ENCODE measurements at places on chromosomes 11 and 22.

- DNase-seq = peak; percentile 81
These were observed 9.2 kb downstream of the TCF20 start for GRCh38 chr22:42261296-42261695.

DNA sequence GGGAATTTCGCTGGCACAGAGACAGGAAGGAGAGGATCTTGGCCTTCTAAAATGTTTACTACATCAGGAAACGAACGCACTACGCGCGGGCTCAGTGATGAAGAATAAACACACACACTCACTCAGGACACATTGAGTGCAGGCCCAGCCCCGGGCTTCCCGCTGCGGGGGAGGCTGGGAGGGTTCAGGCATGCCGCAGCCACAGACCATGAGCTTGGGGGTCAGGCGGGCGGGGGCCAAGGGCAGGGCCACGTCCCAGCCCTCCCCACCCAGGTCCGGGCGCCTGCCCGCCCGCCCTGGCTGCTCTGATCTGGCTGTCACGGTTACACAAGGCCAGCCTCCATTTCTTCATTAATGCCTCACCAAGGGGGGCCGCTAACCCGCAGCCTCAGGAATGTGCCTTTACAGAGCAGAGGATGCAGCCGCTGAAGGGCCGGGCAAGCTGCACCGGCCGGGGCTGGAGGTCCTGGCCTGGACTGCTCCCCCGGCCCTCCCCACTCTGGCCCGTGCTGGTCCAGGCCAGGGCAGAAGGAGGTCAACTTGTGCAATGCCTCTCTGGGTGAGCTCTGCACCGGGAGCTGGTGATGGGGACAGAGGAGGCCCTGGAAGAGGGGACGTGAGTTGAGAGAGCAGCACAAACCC is 41.7 kb downstream of the IGF2 start:
- DNase-seq = peak; percentile 98

- no peak for DNase-seq
These were observed 32.2 kb downstream of the ELMOD1 start for GRCh38 chr11:107623183-107623582.

GRCh38 chr11:74373382-74373781 is 24.9 kb downstream of the PGM2L1 start:
- peak; percentile 56 for DNase-seq

DNA sequence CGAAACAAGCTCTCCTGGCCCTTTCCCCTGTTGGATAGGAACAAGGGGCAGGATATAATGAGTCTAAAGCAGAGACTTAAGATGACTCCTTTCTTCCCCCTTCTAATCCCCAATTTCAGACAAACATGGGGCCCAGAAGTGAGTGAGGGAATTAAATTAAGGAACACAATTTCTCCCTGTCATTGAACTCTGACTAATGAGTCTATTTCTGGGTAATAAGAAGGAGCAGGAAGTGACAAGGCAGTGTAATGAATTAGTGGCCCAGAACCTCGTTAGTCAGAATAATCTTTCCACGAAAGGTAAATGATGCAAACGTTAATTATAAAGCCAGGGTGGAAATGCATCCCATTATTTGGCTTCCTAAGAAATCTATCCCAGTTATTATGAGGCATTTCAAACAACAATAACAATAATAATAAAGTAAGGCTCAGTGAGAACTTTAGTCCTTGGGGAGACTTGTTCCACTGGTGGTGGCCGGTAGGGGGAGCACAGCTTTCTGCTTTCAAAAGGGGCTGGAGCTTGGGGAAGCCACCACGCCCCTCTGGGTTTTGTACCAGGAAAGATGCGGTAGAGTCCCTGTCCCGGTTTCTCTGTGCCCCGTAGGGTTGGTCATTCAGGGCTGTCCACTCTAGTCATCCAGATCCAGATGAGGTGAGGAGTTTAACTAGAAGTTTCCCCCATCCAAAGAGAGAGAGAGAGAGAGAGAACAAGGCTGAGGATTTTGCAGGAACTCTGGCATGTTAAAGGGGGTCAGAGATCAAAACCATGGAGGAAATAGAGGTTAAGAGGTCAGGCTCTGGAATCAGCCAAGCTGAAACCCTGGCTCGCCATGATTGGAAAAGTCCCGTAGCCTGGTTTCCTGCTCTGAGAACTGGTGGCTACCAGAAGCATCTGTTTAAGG is 298.3 kb downstream of the NTM start:
- peak; percentile 5 for DNase-seq

DNA sequence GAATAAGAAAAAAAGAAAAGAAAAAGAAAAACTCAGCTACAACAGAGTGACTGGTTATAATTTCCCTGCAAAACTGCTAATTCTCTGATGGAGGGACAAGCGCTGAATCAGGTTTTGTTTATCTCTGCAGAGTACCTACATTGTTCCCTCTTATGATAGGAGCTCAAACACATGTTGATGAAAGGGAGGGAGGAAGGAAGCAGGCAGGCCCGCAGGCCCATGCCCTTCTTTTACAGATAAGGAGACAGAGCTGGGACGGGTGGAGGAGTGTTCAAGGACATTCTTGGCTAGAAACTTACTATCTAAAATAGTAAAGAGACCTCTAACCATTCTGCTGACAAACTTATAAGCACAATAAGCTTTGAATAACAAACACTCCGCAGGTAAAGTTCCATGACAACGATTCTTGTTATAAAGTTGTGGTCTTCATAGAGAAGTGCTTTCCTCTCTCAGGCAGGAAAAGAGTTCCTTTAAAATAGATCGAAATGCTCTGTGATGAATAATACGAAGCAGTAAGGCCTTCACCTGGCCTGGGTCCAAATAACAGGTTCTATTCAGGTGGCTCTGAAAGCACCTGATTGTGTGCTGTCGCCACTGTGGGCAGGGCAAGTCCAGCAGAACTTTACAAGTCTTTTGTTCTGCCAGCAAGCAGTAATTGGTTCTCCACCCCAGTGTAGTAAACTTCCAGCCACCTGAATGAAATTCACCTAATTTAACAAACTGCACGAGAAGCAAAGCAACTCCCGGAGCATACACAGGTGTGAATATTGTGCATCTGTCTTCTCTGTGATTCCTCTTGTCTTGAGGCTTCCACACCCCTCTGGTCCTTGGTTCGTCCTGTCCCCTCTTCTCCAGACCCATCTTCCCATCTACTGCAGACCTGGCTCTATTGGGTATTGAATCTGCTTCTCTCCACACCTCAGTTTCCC is 15.3 kb upstream of the MICAL2 start:
- no peak for DNase-seq

GRCh38 chr11:84886344-84886743 is 740.8 kb downstream of the DLG2 start:
- no peak for DNase-seq

DNA sequence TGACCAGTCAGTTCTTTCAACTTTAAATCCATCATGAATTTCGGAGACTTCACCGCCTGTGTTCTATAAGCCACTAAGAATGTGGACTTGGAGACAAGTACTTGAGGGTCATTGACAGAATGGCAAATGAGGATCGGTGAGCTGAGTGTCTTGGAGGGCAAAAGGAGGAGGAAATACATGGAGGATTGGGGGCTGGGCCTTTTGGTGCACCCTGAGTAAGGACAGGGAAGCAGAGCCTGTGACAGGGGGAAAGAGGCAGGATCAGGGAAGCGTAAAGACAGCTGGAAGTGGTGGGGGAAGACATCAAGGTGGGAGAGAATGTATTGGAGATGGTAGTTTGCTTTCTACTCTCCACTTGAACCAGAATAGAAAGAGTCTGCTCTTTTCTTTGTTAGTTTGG is 70.4 kb upstream of the MTMR2 start:
- DNase-seq = no peak

DNA sequence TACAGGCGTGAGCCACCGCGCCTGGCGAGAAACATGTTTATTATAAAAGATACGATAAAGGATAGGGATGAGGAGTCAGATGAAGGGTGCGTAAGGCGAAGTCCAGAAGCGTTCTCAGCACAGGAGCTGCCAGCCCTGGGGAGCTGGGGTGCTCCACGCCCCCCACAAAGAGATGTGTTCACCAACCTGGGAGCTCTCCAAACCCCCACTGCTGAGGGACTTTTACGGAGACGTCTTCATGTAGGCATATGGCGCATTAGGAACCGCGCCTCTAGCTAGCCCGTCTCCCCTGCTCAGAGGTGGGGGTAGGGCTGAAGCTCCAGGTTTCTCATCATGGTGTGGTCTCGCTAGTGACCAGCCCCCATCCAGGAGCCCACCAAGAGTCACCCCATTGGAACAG is 8.4 kb upstream of the ZBED4 start:
- no peak for DNase-seq

GRCh38 chr11:118790357-118791110 is 430 bp downstream of the DDX6 start:
- DNase-seq = peak; percentile 58

GRCh38 chr11:69361466-69361865 is 67.5 kb downstream of the MYEOV start:
- DNase-seq = no peak

GRCh38 chr22:36886016-36886415 is 25.2 kb downstream of the NCF4 start:
- DNase-seq = no peak

DNA sequence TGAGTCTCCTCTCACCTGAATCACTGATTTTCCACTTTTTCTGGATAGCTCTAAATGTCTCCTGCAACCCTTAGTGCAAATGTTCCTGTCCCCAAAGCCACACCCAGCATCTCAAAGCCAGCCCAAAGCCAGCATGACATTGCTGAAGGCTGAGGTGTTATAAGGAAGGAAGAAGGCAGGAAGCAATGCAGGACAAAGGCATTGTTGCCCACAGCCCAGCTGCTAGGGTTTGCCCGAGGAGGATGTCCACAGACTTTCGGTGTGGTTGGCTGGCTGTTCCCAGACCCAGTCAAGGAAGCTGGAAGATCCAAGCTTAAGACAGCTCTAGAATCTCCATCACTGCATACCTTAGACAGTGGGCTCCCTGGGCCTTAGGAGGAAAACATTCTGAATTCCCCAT is 23.5 kb downstream of the CHST1 start:
- no peak for DNase-seq

GRCh38 chr11:69825037-69825834 is 6.0 kb upstream of the FGF3 start:
- DNase-seq = no peak

- no peak for DNase-seq
These were observed 82.9 kb upstream of the UBASH3B start for GRCh38 chr11:122572592-122572991.

DNA sequence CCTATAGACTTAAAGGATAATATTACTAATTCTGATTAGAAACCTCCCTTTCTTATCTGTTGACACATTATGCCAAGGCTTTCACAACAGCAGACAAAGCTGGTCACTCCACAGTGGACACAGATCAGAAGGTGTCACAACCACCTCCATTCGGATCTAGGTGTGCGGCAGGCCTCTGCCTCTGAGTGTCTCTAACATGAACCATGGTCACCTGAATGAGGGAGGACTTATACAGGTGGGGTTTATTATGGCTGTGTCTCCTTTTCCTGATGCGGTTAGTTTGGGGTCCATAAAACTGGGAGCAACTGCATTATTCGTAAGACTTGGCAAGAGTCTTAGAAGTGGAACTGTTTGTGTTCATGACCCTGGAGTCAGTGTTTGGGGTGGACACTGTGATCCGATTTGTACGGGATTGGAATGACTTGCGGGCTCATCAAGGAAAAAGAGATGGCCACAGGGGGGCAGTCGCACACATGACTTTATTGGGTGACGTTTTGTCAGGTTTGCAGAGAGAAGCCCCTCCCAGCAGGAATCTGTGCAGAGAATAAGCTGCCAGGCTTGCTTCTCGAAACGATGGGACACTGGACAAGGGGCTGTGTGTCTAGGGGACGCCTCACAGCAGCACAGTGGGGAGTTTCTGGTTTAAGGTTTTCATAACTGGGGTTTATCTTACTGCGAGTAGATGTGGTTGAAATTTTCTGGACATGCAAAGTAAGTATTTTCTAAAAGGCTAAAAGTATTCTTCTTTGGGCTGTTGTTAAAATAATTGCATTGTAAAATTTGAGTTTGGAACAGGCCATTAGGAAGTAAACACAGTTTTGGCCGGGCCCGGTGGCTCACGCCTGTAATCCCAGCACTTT is 90.6 kb downstream of the GAB4 start:
- no peak for DNase-seq

- DNase-seq = peak; percentile 50
These were observed 6.9 kb upstream of the POLDIP3 start for GRCh38 chr22:42621505-42622002.
